Activated CD4-positive, alpha-beta memory T cell treated with anti-CD3 and anti-CD28 coated beads, Interleukin-2, amount 10 ng/mL, durations not matched to agents 7 days and 5 days (primary cell): ENCODE measurements at places on chromosomes 5 and 9.
A peak's percentile ranks its signal among the peaks of the same experiment; 100 is the strongest.

GRCh38 chr9:121646992-121647391 lies 4.4 kb upstream of the DAB2IP start:
- DNase-seq = no peak

GRCh38 chr5:28809811-28810750 lies 1771.7 kb upstream of the CDH9 start:
- DNase-seq = no peak

DNA sequence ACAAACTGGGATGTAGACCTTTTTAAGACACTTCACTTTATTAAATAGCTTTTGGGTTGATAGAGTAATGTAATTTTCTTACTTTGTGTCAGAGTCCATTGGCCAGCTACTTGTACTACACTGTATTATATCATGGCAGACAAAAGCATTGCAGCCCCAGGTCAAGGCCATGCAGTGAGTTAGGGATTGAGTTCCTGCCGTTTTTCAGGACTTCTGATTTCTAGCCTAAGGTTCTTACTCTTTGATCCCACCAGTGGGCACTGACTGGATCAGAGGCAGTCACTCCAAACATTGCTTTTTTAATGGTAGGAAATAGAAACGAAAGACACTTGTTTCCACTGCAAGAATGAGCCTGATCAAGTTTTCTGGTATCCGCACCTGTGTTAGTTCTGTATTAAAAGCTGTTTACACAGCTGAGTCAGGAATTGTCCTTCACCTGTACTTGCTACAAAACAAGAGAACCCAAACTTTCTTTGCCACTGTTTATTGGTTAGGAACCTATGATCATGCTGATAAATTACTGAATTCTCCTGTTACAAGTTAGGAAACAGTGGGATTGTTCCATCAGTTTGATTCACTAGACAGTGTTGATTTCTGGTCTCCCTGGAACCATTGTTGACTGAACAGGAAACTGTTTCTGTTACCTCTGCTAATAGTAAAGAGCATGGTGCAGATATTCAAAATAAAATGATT lies 22.1 kb downstream of the LRRC70 start:
- DNase-seq = no peak

- no peak for DNase-seq
Measured at GRCh38 chr5:112535356-112535755, 116.3 kb upstream of the EPB41L4A start.

GRCh38 chr5:92616085-92616484 lies 964.9 kb downstream of the NR2F1-AS1 start:
- no peak for DNase-seq

- no peak for DNase-seq
Measured at GRCh38 chr5:57841676-57842363, 359.2 kb upstream of the ACTBL2 start.

DNA sequence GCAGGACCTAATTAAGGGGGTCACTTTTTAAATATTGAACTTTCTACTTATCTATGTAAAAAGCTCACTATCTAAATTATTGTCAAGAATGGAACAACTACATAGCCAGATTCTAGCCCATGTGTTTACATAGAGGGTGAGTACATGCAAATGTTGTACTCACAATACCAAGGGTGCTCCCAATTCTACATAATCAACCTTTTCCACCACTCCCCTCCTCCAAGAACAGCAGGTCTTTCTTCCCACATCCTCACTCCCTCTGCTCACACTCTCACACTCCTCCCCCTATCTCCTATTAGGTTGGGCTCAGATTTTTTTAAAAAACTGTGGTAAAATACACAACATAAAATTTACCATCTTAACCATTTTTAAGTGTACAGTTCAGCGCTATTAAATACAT lies 325.4 kb downstream of the ARL15 start:
- no peak for DNase-seq

DNA sequence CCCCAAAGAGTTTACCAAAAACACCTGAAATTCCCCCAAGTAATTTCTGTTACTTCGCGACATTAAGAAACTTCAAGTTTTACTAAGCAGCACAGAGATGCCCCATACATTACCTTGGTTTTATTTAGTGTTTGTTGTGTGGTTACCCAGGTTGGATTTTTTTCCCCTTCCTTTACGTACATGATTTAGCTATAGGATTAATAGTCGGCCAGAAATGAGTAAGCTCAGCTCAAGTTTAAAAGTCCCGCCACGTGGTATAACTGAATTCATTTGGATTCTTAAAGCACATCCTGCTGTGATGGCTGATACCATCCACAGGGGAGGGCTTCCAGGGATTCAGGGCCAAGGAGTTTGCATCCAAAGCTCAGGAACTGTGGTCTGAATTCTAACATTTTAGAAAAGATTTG lies 75.9 kb downstream of the DAP start:
- DNase-seq = no peak

GRCh38 chr9:13758936-13759335 lies 479.4 kb upstream of the MPDZ start:
- DNase-seq = no peak

- no peak for DNase-seq
Measured at GRCh38 chr5:130805036-130805435, 360.0 kb downstream of the HINT1 start.

DNA sequence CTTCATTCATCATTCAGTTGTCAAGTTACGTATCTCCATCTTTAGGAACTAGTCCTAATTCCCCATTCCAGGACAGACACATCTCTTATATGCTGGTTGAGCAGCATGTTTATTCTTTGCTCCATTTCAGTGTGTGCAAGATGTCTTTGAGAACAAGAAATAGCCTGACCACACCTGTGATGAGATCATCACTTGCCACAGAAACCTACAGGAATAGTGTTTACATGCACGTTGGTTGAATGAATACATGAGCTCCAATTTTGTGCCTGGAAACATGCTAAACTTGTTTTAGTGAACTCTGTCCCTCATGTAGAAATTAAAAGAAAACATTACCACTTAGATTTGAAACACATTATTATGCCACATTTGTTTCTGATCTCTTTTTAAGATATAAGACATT lies 489.1 kb downstream of the CDH18 start:
- no peak for DNase-seq

GRCh38 chr9:136534366-136534765 lies 11.5 kb downstream of the NOTCH1 start:
- no peak for DNase-seq

- DNase-seq = no peak
Measured at GRCh38 chr5:95374061-95374460, 17.1 kb upstream of the FAM81B start.

GRCh38 chr5:132459983-132460838 lies 30.4 kb downstream of the IRF1 start:
- DNase-seq = no peak

DNA sequence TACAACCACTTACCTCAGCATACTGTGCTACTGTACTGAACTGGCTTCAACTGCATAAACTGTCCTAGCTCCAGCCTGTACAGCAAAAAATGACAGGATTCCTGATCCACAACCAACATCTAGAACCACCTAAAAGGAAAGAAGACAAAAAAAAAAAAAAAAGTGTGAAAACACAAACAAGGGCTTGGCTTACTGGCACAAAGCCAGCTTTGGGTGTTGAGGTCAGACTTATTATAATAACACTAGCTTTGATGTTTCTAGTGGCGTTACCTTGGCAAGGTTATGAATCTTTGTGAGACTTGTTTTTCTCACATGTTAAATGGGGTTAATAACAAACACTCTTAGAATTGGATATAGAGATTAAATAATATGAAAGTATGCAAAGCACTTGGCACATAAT lies 148.5 kb upstream of the PUM3 start:
- no peak for DNase-seq

DNA sequence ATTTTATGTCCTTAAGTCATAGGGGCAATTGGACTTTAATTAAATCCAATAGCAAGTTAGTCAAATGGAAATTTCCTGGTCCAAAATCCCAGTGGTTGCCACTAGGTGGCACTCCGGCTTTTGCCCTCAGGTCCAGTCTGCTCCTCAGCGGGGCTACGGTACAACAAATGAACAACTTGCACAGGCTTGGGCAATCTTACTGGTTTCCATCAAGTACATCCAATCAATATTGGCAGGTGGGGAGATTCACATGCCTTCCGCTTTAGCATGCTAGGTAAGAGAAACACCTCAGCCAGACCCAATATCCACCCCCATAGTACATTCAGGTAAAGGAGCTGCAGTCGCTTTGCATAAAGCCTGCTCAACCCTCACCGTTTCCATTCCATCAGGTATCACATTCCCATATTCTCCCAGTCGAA lies 6.3 kb upstream of the MXD3 start:
- peak; percentile 81 for DNase-seq

- no peak for DNase-seq
Measured at GRCh38 chr9:117704597-117704996, 394 bp downstream of the TLR4 start.

- no peak for DNase-seq
Measured at GRCh38 chr9:83247732-83248131, 184.8 kb upstream of the RASEF start.

GRCh38 chr9:100714372-100715099 lies 136.7 kb downstream of the CAVIN4 start:
- DNase-seq = peak; percentile 54

GRCh38 chr9:90793729-90794128 lies 7.9 kb upstream of the SYK start:
- DNase-seq = no peak

DNA sequence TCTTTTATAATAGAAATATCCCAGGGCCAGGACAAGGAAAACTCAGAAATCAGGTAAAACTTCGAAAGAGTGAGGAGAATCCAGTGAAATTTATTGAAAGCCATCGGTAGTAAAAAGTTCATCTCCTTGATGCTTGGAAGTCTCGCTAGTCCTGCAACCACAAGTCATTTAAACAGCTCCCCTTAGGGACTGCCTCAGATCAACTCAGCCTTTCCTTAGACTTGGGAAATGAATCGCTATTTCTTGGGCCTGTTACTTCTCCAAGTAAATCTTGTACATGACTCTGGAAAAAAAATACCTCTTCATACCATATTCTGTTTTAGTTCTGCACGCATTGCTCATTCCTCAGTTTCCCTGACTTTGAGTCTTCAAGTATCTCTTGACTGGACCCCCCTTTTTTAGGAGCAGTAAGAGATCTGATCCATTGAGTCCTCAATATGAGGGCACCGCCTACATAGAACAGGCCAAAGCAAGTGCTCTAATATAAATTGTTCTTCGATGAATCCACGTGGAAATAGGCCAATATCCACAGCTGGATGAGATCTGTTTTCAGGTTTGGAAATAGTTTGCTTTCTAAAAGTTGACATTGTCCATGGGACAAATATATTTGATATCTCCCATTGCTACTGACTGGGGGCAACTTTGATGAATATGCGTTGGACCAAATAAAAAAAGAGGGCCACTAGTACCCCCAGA lies 114.2 kb downstream of the PRDM6 start:
- DNase-seq = no peak

GRCh38 chr5:149439899-149440542 lies 60.9 kb upstream of the IL17B start:
- DNase-seq = peak; percentile 32

DNA sequence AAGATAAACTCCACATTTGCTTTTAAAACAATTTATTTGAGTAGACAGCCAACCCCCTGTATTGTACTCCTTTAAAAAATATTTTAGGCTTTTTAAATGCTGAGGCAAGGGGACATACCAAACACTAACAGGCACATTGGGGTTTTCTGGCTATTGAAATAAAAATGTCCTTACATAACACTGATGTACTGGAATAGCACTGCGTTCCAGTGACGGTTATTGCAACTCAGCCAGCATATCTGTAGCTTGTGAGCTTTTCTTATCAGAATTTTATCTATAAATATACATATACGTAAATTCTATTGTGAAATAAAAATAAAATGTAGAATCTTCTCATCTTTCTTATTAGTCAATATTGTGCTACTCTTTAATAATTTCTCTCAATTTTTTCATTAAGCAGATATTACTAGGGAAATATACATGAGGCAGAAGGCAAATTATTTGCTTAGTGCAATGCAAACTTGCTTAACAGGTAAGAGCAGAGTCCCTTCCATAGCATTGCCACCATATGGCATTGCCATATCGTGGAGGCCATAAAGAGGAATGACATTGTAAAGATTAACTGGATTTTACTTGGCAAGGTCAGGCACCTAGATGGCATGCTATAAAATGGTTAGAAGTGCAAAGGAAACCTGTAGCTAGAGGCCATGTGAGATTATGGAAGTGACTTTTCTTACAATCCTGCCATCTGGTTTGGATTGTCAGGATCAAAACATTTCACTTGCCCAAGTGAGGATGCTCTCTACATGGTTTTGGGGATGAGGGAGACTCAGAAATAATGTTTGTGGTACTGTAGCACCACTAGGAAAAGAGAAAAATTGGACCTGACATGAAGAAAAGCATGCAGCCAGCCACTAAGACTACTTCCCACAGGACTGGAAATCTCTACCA lies 94.8 kb upstream of the CDKN2B start:
- DNase-seq = no peak

DNA sequence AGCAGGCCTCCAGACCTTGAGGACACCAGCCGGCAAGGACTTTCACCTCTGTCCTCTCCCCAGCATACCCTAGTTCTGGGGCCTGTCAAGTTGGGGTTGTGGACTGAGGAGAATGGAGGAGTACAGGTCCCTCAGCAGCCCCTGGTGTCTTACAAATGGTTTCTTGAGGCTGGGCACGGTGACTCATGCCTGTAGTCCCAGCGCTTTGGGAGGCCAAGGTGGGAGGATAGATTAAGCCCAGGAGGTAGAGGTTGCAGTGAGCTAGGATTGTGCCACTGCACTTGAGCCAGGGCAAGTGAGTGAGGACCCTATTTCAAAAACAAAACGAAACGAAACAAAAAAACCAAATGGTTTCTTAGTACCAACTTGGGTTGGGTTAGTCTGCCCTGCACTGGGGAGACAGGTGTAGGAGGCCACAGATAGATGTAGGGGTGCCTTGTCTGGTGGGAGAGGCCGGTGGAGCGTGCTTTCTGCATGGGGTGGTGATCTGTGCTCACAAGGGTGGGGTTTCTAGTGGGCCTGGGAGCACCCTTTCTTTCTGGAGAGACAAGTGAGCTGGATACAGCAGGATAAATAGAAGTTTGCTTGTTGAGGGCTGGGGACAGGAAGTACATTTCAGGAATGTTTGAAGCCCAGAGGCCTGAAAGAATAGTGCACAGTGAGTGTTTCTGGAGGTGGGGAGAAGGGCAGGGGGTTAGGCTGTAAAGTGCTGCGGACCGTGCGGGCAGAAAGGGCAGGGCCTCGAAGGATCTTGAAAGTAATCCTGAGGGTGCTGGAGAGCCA lies 37.7 kb upstream of the PSD2 start:
- DNase-seq = no peak

DNA sequence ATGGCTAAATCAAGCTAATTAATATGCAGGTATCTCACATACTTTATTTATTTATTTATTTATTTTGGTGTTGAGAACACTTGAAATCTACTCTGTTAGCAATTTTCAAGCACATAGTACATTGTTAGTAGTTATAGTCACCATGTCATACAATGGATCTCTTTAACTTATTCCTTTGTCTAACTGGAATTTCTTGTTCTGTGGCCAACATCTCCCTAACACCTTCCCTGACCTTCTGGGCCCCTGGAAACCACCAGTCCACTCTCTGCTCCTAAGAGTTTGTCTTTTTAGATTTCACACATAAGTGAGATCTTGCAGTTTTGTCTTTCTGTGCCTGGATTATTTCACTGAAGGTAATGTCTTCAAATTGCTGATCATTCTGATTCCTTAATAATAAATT lies 229.1 kb downstream of the SEMA5A start:
- DNase-seq = no peak
